ENCODE measurements at places on chromosomes 1 and 21. TPM values are rescaled to one million over a fixed set of nuclear protein-coding genes. Genes with fewer than 3 reads are reported as not detected.

Gene LPGAT1
- total RNA-seq, result 41.5 TPM

Gene GBP4
- total RNA-seq, result 0.66 TPM

Gene SLC25A34
- total RNA-seq, result 0.73 TPM

Gene CDK18
- total RNA-seq, result 11.1 TPM

Gene TNFRSF4
- total RNA-seq, result 0.17 TPM

All from smooth muscle cell of the pulmonary artery (primary cell).